ENCODE measurements at places on chromosomes 5 and 9.

GRCh38 chr5:150624334-150625163, 15.9 kb upstream of the SYNPO start:
- DNase-seq, result peak; percentile 27
- peak overlapping the region; percentile 66 for H3K4me3 ChIP-seq
- H3K27ac ChIP-seq, result no peak overlapping the region
- peaks cover 20% of the 10 kb centered on the region for H3K4me1 ChIP-seq
- peaks cover 15% of the 10 kb centered on the region for H3K27me3 ChIP-seq

- no peak overlapping the region for H3K27ac ChIP-seq
- no peak overlapping the region for H3K4me3 ChIP-seq
- no peak for DNase-seq
- H3K36me3 ChIP-seq, result no peaks in the 10 kb centered on the region
- peaks cover 3% of the 10 kb centered on the region for H3K4me1 ChIP-seq
- no peaks in the 10 kb centered on the region for H3K27me3 ChIP-seq
Observed at GRCh38 chr9:14158916-14159315, 155.0 kb downstream of the NFIB start.

DNA sequence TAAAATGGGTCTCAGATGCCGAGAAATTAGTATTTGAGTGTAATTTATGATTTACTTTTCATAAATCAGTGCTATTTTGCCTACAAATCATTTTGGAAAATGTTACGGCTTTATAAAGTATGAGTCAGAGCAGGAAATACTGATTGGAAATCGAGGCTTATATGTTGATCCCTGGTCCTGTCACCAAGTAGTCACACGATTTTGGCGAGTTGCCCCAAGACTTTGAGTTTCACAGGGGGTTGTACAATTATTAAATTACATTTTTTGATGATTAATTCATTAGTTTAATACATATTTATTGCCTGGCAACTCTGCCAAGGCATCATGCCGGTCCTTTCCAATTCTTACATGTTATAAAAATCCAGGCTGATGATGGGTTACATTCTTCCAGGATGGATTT, 443.9 kb upstream of the KLF4 start:
- no peaks in the 10 kb centered on the region for H3K36me3 ChIP-seq
- H3K4me3 ChIP-seq, result no peak overlapping the region
- no peak for DNase-seq
- H3K27me3 ChIP-seq, result no peaks in the 10 kb centered on the region
- no peaks in the 10 kb centered on the region for H3K4me1 ChIP-seq

GRCh38 chr5:50751064-50751657, 84.7 kb downstream of the PARP8 start:
- peak overlapping the region; percentile 81 for H3K27ac ChIP-seq
- H3K4me3 ChIP-seq, result no peak overlapping the region
- peak; percentile 53 for DNase-seq
- H3K36me3 ChIP-seq, result peaks cover 26% of the 10 kb centered on the region

- peaks cover 2% of the 10 kb centered on the region for H3K27me3 ChIP-seq
- peak; percentile 49 for DNase-seq
- H3K4me3 ChIP-seq, result no peak overlapping the region
- no peaks in the 10 kb centered on the region for H3K4me1 ChIP-seq
- no peak overlapping the region for H3K27ac ChIP-seq
Observed at GRCh38 chr5:152349683-152350526, 55.2 kb downstream of the NMUR2 start.

DNA sequence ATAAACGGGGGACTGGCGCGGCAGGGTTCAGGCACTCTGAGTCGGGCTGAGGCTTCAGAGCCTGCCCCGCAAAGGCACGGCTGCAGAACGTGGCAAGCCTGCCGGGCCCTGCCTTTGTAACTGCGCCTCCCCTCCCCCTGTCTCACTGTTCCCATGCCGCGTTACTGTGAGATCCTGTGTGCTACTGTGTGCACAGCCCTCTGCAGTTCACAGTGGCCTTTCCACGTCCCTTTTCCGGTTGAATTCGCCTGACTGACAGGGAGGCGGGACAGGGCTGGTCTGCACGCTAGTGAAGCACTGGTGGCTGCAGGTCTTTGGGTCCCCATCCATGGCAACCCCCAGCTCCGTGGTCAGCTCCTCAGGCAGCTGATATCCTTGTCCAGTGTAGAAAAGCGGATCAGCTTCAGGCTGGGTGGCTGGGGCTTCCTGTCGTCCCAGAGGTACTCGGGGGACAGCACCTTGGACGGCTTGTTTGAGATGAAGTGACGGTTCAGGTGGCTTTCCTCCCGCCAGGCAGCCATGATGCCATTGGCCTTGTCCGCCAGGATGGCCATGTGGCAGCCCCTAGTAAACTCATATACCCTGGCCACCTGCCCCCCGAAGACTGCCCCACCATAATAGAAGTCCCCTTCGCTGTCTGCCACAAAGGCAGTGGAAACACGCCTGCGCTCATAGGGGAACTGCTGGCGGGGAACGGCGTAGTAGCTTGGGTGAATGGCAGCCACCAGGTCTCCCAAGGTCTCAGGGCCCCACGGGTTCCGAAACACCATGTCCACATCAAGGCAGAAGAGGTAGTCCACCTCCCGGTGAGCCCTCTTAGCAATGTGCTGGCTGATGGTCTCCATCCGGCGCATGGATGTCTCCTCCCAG, 10.3 kb downstream of the GBGT1 start:
- H3K27me3 ChIP-seq, result no peaks in the 10 kb centered on the region
- H3K36me3 ChIP-seq, result no peaks in the 10 kb centered on the region
- no peak overlapping the region for H3K27ac ChIP-seq
- H3K4me1 ChIP-seq, result peaks cover 6% of the 10 kb centered on the region
- DNase-seq, result no peak

DNA sequence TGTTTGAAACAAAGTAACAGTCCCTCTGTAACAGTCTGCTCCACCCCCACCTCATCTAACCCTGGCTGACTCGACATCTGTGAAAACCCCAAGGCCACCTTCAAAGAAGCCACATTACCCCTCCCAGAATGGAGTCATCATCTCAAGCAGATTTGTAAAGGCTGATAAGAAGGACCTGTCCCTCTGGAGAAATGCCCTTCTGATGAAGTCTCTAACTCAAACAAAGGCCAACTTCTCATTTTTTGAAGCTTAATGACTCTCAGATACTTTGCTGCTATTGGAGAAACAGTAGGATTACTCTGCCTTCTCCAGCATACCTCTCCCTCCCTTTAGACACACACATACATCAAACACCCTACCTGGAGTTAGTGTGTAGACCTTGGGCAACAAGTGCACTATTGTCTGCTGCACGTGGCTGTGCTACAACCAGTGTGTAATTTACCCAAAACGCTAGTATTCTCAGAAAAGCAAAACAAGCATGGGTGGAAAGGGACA, 5.3 kb upstream of the SUSD1 start:
- peaks cover 11% of the 10 kb centered on the region for H3K27me3 ChIP-seq
- H3K27ac ChIP-seq, result peak overlapping the region; percentile 27
- peak; percentile 81 for DNase-seq
- H3K4me3 ChIP-seq, result no peak overlapping the region

GRCh38 chr5:19555876-19556275, 432.1 kb downstream of the CDH18 start:
- H3K4me1 ChIP-seq, result no peaks in the 10 kb centered on the region
- no peaks in the 10 kb centered on the region for H3K27me3 ChIP-seq
- H3K27ac ChIP-seq, result no peak overlapping the region
- DNase-seq, result no peak
- no peak overlapping the region for H3K4me3 ChIP-seq

GRCh38 chr5:123671711-123672456, 159.9 kb downstream of the CSNK1G3 start:
- DNase-seq, result no peak
- H3K36me3 ChIP-seq, result no peaks in the 10 kb centered on the region
- H3K4me1 ChIP-seq, result no peaks in the 10 kb centered on the region
- no peak overlapping the region for H3K27ac ChIP-seq
- H3K27me3 ChIP-seq, result peaks cover 3% of the 10 kb centered on the region
- no peak overlapping the region for H3K4me3 ChIP-seq

GRCh38 chr5:40442346-40442745, 237.4 kb upstream of the PTGER4 start:
- peaks cover 28% of the 10 kb centered on the region for H3K36me3 ChIP-seq
- peak overlapping the region; percentile 63 for H3K4me3 ChIP-seq
- DNase-seq, result no peak
- no peaks in the 10 kb centered on the region for H3K27me3 ChIP-seq
- H3K4me1 ChIP-seq, result peaks cover 53% of the 10 kb centered on the region
- peak overlapping the region; percentile 98 for H3K27ac ChIP-seq

GRCh38 chr9:113350107-113350661, 843 bp downstream of the BSPRY start:
- H3K4me3 ChIP-seq, result peak overlapping the region; percentile 78
- H3K27ac ChIP-seq, result peak overlapping the region; percentile 77
- H3K4me1 ChIP-seq, result peaks cover 37% of the 10 kb centered on the region
- peaks cover 13% of the 10 kb centered on the region for H3K27me3 ChIP-seq
- DNase-seq, result peak; percentile 36

DNA sequence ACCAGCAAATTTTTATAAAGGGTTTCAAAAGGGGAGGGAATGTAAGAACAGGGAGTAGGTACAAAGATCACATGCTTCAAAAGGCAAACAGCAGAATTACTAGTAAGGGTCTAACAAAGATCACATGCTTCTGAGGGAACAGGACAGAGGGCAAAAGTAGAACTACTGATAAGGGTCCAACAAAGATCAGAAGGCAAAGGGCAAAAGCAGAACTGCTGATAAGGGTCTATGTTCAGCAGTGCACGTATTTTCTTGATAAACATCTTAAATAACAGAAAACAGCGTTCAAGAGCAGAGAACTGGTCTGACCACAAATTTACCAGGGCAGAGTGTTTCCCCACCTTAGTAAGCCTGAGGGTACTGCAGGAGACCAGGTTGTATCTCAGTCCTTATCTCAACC, 469.5 kb upstream of the PIK3R1 start:
- H3K36me3 ChIP-seq, result no peaks in the 10 kb centered on the region
- H3K27me3 ChIP-seq, result no peaks in the 10 kb centered on the region
- no peaks in the 10 kb centered on the region for H3K4me1 ChIP-seq
- DNase-seq, result no peak
- no peak overlapping the region for H3K27ac ChIP-seq

DNA sequence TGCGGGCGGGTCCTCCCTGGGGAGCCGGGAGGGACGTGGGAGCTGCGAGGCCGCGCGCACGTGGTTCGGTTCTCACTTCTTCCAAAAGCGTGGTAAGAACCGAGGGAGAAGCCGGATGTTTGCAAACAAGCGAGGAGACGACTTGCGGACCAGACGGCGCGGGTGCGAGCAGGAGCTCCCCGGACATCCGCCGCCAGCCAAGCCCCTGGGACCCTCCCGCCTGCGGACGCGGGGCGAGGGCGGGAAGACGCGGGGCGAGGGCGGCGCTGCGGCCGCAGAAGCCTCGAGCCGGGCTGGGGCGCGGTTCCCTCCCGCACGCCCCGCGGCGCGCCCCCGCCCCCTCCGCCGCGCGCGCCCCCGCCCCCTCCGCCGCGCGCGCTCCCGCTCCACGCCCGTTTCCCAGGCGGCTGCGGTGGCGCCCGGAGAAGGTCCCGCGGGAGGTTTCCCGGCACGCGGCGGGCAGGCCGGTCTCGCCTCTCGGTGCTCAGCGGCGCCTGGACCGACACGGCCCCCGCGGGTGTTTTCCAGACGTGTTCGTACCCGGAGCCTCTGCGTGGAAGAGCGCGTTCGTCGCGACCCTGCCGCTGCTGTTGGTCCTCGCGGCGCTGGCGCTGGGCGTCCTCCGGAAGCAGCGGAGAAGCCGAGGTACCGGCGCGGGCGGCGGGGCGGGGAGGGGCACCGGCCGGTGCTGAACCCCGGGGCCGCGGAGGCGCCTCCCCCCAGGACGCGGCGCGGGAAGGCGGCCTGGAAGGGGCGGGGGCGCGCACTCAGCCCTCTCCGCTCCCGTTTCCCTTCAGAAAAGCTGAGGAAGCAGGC, 12.8 kb downstream of the BTNL9 start:
- H3K4me3 ChIP-seq, result peak overlapping the region; percentile 61
- no peak overlapping the region for H3K27ac ChIP-seq
- peak; percentile 37 for DNase-seq
- H3K27me3 ChIP-seq, result peaks cover 70% of the 10 kb centered on the region
- peaks cover 2% of the 10 kb centered on the region for H3K36me3 ChIP-seq

GRCh38 chr5:83011985-83012384, 65.2 kb downstream of the TMEM167A start:
- no peak overlapping the region for H3K27ac ChIP-seq
- no peaks in the 10 kb centered on the region for H3K4me1 ChIP-seq
- no peaks in the 10 kb centered on the region for H3K36me3 ChIP-seq
- no peak for DNase-seq
- H3K4me3 ChIP-seq, result no peak overlapping the region

DNA sequence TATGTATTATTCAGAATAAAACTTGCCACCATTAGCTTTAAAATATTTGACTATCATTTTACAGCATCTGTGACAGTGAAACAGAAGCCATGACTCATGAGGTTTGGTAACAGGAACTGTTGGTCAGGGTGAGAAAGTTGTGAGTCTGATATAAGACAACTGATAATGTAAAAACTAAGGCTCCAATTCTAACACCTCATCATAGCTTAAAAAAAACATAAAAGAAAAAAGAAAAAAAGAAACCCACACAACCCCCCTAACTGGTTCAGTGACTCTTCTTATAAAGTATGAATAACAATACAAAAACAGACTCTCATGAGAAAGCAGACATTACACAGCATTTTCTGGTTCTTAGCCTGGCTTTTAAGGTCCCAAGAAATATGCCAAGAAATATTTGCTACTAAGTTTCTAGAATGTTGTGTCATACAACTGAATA, 85.8 kb downstream of the MRPS27 start:
- peak overlapping the region; percentile 32 for H3K27ac ChIP-seq
- H3K27me3 ChIP-seq, result no peaks in the 10 kb centered on the region

DNA sequence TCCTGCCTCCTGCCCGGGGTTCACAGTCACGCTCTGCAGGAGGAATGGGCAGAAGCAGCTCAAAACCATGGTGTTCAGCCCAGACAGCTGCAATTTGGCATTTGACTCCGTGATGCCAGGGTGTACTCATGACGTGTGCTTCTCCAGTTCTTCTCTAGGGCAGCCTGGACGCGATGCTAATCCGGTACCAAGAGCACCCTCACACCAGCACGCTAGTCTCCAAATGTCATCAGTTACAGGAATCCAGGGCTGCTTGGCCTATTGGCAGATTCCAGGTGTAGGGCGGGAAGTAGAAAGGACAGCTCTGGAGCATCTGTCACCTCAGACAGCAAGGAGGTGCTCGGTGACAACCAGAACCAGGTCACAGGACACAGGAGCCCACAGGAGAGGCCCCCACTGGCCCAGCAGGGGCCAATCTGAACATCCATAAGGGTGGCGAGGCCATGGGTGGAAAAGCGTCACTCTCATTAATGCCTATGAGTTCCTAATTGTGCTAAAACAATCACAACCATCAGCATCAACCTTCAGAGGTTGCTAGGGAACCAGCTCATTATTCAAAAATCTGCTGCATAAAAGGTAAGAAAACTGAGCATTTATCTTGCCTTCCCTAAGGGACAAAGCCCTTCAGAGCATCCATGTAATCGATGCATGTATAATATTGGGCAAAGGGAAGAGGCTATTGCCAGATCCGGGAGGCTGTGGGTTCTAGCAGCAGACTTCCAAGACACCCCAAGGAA, 241.9 kb upstream of the IRX4 start:
- peaks cover 19% of the 10 kb centered on the region for H3K27me3 ChIP-seq
- no peaks in the 10 kb centered on the region for H3K36me3 ChIP-seq
- no peaks in the 10 kb centered on the region for H3K4me1 ChIP-seq
- no peak overlapping the region for H3K4me3 ChIP-seq
- DNase-seq, result no peak
